ENCODE measurements at places on chromosomes 13 and 19.

- no peak for DNase-seq
Measured at GRCh38 chr13:40047322-40047771, 391.9 kb downstream of the COG6 start.

DNA sequence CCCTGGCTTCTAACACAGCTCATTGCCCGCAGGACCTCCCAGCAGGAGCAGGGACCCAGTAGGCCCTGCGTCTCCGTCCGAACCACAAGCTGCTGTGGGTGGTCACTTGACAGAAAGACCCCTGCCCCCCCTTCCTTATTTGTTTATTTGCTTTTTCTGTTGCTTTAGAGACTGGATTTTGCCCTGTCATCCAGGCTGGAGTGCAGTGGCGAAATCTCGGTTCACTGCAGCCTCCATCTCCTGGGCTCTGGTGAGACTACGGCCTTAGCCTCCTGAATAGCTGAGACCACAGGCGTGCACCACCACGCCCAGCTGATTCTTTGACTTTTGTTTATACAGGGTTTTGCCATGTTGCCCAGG, 7.6 kb upstream of the PTBP1 start:
- no peak for DNase-seq

DNA sequence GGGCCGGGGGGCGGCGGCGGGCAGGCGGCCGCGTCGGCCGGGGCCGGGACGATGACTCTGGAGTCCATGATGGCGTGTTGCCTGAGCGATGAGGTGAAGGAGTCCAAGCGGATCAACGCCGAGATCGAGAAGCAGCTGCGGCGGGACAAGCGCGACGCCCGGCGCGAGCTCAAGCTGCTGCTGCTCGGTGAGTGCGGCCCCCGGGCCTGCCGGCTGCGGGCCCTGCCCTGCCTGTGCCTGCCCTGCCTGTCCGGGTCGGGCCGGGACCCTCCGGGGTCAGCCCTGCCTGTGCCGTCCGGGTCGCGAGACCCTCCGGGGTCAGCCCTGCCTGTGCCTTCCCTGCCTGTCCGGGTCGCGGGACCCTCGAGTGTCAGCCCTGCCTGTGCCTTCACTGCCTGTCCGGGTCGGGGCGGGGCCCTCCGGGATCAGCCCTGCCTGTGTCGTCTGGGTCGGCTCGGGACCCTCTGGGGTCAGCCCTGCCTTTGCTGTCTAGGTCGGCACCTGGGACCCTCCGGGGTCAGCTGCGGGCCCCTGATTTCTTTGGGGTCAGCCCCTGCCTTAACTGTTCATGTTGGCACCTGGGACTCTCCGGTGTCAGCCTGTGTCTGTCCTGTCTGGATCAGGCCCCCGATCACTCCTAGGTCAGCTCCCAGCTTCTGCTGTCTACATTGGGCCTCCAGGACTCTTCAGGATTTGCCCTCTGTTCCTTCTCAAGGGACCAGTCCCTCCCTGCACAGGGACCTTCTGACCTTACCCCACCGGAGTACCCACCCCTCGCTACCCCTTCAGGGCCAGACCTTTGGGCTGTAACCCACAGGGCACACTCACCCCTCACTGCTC, 659 bp downstream of the GNA11 start:
- DNase-seq = no peak

DNA sequence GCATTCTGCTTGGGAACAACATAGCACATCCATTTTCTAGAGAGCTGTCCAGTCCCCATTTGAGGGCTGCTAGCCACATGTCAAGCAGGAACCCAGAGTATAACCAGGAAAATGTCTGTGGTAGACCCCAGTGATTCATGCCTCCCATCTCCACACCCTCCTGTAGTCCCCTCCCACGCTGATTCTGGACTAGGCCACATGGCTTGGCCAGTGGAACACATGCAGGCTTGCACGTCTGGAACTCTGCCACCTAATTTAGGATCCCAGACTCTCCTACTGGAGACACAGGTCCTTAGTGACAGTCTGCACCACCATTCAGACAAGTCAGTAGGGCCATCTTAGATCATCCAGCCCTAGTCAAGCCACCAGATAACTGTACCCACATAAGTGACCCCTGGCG, 149.8 kb downstream of the ZIC5 start:
- DNase-seq = no peak

- DNase-seq = no peak
Measured at GRCh38 chr13:40540328-40541044, 126.0 kb downstream of the FOXO1 start.

- DNase-seq = no peak
Measured at GRCh38 chr19:38543807-38544568, 73.8 kb downstream of the MAP4K1 start.

- DNase-seq = no peak
Measured at GRCh38 chr13:52169839-52170238, 10.4 kb upstream of the NEK3 start.

DNA sequence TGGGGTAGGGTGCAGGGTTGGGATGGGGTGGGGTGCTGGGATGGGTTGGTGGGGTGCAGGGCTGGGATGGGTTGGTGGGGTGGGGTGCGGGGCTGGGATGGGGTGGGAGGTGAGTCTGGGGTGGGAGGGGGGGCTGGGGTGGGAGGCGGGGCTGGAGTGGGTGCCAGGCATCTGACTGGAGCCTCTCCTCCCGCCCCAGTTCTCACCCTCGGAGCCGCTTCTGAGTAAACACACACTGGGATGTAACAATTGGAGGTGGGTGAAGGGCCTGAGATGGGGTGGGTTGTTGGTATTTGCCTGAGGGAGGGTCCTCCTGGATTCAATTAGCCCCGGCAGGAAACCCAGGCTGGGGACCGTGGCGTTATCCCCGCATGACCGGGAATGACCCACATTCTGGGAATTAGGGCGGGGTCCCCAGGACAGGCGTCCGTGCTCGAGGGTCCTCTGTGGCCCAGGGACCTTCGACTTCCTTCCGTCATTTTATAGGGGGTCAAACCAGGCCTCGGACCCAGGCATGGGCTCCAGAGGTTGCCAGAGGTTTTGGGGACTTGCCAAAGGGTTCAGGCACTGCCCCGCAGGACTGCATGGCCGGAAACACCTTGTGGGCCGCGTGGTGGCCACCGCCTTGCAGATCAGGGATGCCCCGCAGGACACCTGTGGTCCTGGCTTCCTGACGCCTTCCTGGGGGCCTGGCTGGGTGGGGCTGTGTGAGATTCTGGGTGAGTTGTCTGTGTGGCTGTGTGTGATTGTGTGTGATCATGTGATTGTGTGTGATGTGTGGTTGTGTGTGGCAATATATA, 1.4 kb downstream of the TMPRSS9 start:
- no peak for DNase-seq

- DNase-seq = no peak
Measured at GRCh38 chr19:29529646-29530539, 4.1 kb downstream of the VSTM2B start.

- DNase-seq = no peak
Measured at GRCh38 chr13:64333888-64334287, 2896.2 kb downstream of the PCDH9 start.

GRCh38 chr13:32791545-32792172, 205.4 kb downstream of the PDS5B start:
- DNase-seq = no peak

GRCh38 chr19:49362048-49362928, at the start of gene TEAD2:
TSS of gene TEAD2 (minus strand) at chr19:49362416. CDS start at chr19:49360075, 2,341 bp downstream.
- no peak for DNase-seq

DNA sequence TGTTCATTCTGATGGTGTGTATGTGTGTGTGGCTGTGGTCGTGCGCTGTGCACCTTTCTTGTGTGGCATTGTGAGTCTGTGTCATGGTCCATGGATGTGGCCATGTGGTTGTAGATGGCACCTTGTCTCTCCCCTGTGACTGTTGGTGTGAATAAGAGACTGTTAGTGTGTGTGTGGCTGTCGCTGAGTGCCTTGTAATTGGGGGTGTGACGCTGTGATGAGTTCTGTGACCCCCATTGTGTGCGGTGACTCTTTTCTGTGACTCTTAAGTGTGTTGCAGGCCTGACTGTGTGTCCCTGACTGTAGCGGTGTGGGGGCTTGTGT, 804 bp downstream of the PLPPR2 start:
- no peak for DNase-seq

DNA sequence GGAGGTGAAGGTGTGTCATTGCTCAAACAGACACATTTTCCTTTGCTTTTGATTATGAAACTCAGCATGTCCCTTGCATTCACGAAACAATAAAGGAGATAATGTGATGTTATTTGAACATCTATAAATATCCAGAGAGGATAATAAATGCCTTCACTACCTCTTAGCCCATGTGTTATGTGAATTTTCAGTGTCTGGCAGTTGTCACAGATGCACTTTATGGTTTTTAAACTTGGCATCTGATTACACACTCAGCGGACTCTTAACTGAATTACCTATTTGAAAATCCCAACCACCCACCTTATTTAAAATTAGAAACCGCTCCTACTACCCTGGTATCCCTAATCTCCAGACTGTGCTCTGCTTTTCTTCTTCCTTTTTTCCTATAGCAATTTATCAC, 254.2 kb downstream of the COG6 start:
- DNase-seq = no peak

GRCh38 chr13:50450279-50450678, 393.2 kb downstream of the DLEU7 start:
- no peak for DNase-seq

- no peak for DNase-seq
Measured at GRCh38 chr19:17726136-17726741, 7.0 kb downstream of the MAP1S start.

GRCh38 chr13:39406688-39407087, 196.3 kb downstream of the LHFPL6 start:
- no peak for DNase-seq

- no peak for DNase-seq
Measured at GRCh38 chr19:33962161-33962560, 165.5 kb downstream of the KCTD15 start.

DNA sequence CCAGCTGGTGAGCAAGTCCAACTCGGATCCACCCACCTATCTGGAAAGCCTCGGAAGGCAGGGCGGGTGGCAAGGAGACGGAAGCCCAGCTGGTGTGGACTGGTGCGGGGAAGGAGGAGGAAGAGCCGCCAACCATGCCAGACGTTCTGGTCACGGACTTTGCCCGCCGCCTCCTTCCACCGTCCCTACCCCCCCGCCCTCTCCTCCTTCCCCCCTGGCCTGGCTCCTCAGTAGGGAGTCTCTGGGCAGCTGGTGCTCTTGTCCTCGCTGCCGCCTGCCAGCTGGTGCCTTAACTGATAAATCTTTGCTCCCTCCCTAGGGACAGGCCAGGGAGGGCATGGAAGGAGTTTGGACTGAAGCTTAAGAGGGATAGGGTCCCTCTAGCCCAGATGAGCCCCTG, 4.8 kb downstream of the SYNGR4 start:
- DNase-seq = no peak

- no peak for DNase-seq
Measured at GRCh38 chr13:53124623-53125022, 96.0 kb downstream of the OLFM4 start.

GRCh38 chr19:38952395-38953165, 21.8 kb downstream of the MRPS12 start:
- DNase-seq = no peak

- DNase-seq = no peak
Measured at GRCh38 chr13:97352815-97353214, 81.2 kb upstream of the RAP2A start.

DNA sequence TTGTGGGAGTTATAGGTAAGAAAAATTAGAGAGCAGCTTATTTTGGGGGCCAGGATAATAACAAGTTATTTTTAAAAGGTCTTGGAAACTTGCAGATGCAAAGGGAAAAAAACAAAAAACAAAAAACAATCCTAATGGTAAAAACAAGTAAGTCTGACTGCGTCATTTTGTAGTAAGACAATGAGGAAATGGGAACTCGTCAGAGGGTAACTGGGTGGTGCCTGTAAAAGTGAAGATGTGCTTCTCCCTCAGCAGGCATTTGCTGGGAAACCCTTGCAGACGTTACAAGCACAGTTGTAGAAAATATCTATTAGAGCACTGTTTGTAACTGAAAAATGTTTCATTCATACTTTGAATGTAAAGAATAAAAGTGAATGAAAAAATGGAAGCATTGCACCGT, 2.2 kb upstream of the TNFSF13B start:
- no peak for DNase-seq

DNA sequence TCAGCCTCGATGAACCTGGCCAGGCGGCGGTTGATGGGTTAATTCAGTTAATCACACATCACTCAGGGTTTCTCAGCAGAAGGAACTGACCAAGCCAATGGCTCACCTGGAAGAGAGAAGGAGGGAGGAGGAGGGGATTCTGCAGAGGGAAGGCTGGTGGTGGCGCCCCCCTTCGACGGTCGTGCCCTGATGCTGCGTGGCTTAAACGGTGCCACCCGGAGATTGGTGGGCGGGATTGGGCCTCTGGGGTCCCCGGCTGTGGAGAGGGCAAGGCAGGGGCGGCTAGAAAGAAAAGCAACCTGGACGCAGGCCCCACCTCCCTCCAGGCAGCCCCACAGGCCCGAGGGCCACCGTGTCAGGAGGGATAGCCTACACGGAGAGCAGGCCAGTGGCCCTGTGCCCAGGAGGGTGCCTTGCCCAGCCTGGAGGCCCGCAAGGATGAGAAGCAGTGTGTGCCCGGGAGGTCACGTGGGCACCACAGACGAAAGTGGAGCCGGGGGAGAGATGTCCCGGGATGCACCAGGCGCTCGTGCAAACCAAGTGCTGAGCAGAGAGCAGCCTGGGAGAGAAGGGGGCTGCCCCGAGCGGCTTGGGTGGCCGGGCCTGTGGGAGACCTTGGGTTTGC, 16.0 kb downstream of the CSNK1G2 start:
- DNase-seq = no peak

DNA sequence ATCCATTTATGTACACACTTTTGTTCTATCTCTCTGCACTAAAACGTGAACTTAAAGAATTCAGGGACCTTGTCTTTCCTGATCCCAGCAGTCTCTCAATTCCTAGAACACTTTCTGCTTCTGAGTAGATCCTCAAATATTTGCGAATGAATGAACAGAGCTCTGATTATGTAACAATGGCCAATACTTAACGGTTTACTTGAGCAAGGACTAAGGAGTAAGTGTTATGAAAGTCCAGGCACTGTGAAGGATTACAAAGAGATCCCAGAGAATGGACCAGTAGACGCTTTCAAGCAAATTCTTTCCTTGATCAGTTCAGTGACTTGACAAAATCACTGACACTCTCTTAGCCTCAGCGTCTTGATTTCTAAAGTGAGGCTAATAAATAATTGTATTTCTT, 514.5 kb upstream of the KLHL1 start:
- no peak for DNase-seq

DNA sequence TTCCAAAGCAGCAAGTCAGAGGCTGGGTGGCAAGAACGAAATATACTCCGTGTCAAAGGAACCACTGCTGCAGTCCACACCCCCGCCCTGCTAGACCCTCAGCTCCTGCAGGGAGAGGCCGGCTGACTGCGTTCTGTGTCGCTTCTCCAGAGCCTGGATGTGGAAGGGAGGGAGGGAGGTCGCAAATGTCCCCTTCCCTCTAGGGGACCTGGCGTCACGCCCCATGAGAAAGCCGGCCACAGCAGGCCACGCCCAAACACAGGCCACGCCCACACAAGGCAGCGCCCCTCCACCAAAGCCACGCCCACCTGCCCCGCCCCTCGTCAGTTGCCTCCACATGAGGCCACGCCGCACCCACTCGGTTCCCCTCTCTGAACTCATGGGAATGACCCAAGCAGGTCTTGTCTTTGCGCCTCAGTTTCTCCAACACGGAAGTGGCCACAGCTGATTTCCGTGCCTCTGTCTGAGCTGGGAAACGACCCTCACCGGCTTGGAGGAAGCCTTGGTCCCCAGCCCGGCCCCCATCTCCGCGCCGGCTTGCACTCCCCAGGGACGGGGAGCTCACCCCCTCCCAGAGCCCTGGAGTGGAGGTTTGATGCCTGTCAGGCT, 38.4 kb upstream of the TCF3 start:
- DNase-seq = no peak

Measured in stimulated activated CD4-positive, alpha-beta T cell treated with anti-CD3 and anti-CD28 coated beads, Interleukin-1b, Interleukin-23, amount 100 ng/mL, for 24 hours (primary cell).